HS-27A (cell line): ENCODE measurements at places on chromosomes 7 and 10.

DNA sequence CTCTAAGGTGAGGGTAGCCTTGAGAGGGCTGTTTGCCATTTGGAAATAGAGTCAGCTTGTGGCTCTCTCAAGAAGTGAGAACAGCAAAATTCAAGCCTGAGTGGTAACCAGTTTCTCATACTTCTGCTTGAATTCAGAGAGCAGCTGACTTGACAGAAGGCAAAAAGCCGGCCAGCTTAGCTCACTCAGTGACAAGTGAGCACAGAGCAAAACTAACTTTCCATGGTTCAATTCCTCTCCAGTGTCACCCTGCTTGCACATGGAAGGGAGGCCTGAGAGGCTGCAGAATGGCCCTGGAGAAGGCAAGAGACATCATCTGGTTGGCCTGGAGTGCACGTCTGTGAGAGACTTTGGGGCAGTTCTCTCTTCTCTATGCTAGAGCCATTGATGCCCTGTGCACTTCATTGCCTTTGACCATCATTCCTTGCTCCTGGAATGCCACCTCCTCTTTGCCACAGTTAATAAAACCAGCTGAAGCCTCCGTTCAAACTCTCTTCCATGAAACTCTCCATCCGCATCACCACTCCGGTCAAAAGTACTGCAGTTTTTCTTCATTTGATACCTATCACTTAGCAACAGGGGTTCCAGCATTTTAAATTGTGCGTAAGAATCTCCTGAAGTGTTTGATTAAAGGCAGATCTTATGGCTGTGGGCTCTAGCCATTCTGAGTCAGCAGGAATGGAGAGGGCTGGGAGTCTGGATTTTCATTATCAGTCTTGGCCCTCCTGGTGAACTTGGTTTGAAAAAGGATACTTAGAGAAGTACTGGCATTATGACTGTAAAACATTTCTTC is 69.8 kb upstream of the PIK3CG start:
- no peak for DNase-seq

GRCh38 chr10:113340282-113340681 is 212.6 kb upstream of the HABP2 start:
- DNase-seq = no peak

- no peak for DNase-seq
Measured at GRCh38 chr7:131108212-131108940, 219.3 kb upstream of the MKLN1 start.

DNA sequence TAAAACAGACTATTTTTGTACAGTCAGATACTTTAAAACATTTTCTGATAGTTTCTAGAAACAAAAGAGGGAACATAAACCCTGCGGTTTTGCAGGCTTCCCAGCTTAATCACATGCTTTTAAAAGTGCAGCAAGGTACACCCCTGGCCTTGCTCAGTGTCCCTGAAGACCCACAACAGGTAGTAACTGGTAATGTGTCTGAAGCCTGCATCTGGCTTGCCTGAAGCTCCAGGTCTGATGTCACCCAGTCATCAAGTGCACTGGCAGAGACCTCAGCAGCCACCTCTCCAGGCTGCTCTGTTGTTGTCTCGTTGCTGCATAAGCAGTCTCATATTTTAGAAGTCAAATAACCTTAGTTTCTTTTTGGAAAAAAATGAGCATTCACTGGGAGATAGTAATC is 376.1 kb upstream of the MTPN start:
- DNase-seq = no peak

DNA sequence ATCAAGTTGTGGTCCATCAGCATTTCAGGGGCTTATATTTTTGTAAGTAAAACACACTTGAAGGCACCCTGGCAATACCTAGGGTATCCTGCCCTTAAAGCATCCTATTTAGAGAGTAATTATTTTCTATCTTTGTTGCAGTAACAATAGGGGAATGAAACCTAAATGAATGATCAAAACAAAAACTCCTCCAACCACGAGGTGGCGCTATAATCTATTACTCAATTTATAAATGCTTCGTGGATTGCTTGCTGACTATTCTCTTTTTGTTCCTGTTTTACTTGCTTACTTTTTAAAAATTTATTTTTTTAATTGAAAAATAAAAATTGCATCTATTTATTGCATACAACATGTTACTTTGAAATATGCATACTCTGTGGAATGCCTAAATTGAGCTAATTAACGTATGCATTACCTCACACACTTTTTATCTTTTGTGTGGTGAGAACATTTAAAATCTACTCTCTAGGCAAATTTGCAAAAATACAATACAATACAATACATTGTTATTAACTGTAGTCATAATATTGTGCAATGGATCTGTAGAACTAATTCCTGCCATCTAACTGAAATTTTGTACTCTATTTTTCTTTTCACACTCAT is 147.7 kb upstream of the BMPER start:
- DNase-seq = no peak

GRCh38 chr7:108382932-108383331 is 73.3 kb downstream of the NRCAM start:
- DNase-seq = no peak

DNA sequence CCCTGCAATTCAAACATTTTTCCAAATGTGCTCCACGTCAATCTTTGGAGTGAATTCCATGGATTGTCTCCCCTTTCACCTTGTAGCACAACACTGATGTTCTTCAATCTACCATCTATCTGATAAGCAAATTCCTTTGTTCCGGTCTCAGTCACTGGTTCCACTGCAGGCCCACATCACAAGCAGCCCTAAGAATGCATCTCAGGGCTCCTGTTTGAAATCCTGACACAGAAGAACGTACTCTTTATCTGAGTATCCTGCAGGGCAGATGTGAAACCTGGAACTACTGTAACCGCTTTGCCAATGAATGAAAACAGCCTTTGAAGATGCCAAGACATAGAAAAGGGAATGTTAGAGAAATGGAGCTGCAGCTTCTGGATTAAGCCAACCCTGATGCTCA is 62.9 kb upstream of the FAM133B start:
- no peak for DNase-seq

- no peak for DNase-seq
Measured at GRCh38 chr7:69245646-69246045, 352.6 kb upstream of the AUTS2 start.

DNA sequence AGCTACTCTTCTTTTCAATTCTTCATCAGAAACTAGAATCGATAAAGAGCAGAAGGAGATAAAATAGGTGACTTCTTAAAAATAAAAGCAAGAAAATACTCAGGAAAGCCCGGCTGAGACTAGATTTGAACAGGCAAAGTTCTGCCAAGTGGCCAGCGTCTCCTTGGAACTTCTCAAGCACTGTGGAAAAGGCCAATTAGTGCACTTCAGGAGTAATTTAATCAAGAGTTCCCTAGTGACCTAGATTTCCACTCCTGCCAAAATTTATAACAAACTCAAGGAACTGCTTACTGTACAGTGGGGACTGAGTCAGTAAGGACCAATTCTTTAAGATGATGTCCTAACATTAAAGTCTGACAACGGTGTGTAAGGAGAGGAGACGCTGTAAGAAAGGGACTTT is 57.3 kb downstream of the CHCHD3 start:
- DNase-seq = no peak

GRCh38 chr10:1858547-1858946 is 121.2 kb upstream of the ADARB2 start:
- DNase-seq = no peak

DNA sequence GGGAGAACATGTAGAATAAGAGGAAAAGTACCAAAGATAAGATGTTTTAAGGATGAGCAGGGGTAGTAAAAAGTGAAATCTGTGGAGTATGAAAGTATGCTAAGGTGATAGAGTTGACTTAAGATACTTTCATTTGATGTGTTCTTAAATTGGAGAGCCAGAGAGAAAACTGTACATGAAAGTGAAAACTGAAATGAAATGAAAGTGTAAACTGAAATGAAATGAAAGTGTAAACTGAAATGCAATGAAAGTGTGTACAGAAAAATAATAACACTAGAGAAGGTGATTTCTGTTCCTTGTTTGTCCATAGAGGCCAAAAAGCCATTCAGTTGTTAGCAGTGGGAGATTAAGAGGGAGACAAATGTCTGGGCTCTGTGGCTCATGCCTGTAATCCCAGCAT is 17.5 kb downstream of the AHR start:
- DNase-seq = no peak

DNA sequence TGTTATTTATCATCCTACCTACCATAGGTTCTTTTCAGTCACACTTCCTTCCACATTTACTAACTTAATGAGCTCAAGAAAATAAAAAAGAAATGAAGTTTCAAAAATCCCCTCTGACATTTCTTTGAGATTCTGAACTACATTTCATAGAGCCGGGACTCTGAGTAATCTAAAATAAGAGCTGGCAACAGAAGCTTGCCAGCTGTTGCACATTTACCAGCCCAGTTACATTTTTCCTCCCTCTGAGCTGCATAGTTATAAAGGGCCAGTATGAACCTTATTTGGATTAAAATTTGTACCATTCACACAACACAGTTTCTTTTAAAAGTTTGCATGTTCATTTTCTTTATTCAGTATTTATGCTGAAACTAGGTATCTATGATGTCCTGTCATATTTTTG is 119.5 kb upstream of the CAV2 start:
- no peak for DNase-seq

- DNase-seq = no peak
Measured at GRCh38 chr7:43480581-43480980, 102.3 kb upstream of the STK17A start.

- DNase-seq = no peak
Measured at GRCh38 chr7:98731651-98732050, 114.6 kb downstream of the NPTX2 start.

DNA sequence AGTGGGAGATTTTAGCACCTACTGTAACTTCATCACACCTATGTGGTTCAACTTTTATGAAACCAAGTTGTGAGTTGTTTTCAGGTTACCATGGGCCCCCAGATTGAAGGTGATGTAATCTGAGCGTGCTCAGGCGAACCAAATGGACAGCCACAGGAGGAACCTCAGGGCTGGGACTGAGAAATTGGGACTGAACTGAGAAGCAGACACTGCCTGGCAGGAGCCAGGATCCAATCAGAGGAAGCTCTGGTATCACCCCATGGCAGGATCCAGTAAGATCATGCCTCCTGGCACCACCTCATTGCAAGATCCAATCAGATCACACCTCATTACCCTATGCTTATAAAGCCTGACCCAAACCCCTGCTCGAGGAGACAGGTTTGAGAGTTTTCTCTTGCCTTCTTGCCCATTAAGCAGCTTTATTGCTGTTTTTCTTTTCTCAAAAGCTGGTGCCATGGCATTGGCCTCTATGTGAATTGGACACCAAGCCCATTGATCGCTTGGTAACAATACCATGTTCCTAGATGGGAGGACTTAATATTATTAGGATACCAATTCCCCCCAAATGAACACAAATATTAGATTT is 43.2 kb upstream of the GDF10 start:
- no peak for DNase-seq

DNA sequence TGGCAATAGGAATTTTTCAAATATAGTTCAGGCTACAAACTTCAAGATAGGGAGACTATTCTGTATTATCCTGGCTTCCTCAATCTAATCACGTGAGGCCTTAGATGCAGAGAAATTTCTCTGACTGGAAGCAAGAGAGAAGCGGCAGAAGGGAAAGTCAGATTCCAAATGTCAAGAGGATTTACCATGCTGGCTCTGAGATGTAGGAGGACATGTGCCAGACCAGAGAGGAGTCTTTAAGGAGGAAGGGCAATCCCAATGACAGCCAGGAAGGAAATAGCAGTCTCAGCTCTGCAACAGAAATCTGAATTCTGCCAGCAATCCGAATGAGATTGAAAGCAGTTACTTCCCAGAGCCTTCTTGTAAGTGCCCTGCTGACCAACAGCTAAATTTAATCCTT is 57.4 kb downstream of the NUTM2E start:
- no peak for DNase-seq

DNA sequence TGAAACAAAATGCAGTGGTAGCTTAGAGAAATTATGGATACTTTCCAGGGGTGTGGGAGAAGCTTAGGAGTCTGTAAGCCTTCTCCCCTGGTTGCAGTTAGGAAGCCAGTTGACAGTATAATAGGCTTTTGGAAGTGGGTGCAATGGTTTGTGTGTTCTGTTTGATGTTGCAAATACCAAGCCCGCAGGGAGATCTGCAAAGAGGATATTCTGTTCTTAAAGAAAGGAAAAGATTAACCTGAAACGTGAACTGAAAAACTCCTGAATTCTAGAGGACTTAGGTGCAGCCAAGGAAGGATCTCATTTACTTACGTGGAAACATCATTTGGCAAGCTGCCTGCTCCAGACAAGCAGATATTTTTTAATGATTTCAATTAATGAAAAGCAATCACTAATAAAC is 496.6 kb downstream of the AUTS2 start:
- DNase-seq = no peak

DNA sequence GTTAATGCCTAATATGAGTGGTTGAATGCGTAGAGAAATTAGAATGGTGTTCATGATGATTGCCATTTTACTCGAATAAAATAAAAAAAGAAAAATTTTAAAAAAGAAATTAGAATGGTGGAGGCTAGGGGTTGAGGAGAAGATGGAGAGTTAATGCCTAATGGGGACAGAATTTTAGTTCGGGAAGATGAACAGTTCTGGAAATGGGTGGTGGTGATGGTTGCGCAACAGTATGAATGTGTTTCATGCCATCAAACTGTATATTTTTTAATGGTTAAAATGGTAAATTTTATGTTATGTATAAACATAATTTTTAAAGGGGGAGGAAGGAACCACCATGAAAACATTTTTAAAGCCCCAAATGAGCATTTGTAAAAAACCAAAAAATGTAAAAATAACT is 140.1 kb upstream of the AGK start:
- DNase-seq = no peak

- DNase-seq = no peak
Measured at GRCh38 chr7:12244129-12244528, 33.0 kb downstream of the TMEM106B start.

GRCh38 chr7:140156460-140157080 is 20.2 kb downstream of the KDM7A start:
- no peak for DNase-seq

GRCh38 chr10:69630651-69631400 is 779 bp downstream of the FAM241B start:
- DNase-seq = no peak

DNA sequence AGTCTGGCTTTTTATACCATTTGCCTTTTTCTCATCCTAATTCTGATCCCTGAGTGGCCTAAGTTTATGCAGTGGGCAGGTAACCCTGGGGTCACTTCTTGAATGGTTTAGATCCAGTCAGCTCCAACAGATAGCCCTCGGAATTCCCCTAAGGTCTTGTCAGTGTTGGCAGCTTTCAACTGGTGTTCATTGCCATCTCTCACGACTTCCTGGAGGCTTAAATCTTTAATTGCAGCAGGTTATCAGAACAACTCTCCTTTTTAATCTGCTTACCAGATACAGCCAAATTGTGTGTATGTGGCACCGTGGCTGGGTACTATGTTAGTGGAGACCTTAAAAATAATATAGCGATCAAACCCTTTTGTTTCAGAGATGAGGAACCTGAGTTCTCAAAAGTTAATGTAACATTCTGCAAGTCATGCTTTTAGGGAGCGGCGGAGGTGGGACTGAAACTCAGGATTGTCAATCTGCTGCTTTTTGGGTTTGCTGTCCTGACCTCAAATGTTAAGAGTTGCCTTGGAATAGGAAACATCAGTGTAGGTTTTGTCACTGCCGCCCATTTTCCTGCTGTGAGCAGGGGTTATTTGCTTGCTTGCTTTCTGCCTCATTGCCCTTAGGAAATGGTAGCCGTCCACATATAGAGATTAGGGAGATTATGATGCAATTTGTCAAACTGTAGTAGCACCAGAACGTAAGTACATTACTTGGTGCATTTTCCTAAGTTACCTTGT is 818 bp downstream of the DLD start:
- no peak for DNase-seq
